ENCODE measurements at places on chromosomes 1 and 21. TPM values are rescaled to one million over a fixed set of nuclear protein-coding genes. Genes with fewer than 3 reads are reported as not detected.

- no peak for DNase-seq
These were observed 182.1 kb upstream of the ADAMTS5 start for GRCh38 chr21:27149034-27149433.

RWDD3 gene
- 22.0 TPM for total RNA-seq

C21orf58 gene
- 5.5 TPM for total RNA-seq

- peak; percentile 55 for DNase-seq
These were observed 13.7 kb downstream of the DHRS3 start for GRCh38 chr1:12604114-12604874.

DNA sequence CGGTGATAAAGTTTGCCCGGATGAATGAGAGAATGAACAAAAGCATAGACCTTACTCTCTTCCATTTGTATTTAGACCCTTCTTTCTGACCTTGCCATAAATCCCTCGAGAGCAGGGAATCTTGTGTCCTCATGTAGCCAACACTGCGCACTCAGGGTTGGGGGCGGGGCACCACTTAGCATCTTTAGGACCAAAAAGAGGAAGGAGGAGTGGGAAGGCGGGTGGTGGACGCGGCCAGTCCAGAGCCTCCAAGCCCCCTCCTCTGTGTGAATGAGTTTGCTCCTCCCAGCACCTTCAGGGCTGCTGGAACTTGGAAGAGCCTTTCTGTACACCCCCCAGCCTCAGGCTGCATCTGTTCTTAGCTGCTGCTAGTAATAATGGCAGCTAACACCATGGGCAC, 141.9 kb upstream of the TMEM51 start:
- no peak for DNase-seq

NENF gene
- 43.4 TPM for total RNA-seq

BEND5 gene
- 0.57 TPM for total RNA-seq

ELOA gene
- 33.0 TPM for total RNA-seq

GRCh38 chr1:77680173-77680572, 2.3 kb downstream of the ZZZ3 start:
- DNase-seq: no peak

APOBEC4 gene
- not detected for total RNA-seq

DNA sequence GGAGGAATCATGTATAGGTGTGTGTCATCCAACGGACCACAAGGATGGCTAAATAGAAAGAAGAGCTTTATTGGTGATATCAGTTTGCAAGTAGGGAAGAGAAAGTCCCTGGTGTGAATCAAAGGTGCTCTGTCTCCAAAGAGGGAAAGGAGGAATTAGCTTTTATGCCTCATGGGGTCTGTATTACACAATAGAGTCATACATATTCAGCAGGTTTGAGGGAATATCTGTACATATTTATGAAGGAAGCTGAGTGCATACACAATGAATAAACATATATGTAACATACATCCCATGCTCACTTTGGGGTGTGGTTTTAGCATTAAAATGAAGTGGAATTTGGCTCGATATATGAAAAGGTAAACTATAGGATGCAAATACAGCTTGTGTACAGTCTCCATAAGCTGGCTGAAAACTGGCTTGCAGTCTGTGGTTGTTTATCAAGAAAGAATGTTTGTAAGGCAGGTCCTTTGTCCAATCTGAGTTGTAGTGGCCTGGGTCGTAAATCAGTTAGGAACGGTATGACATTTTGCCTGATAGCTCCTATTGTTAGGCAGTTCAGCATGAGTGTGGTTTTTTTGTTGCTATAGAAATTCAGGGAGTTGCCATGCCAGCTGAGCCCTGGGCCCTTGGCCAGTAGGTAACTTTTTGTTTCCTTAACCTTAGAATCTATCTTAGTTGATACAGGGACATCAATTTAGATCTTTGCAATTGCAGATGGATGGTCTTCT, 198.0 kb upstream of the ZP4 start:
- DNase-seq: no peak

KAZN gene
- total RNA-seq: 12.2 TPM

GRCh38 chr1:115229016-115229415, 109.0 kb downstream of the NGF start:
- peak; percentile 32 for DNase-seq

DNA sequence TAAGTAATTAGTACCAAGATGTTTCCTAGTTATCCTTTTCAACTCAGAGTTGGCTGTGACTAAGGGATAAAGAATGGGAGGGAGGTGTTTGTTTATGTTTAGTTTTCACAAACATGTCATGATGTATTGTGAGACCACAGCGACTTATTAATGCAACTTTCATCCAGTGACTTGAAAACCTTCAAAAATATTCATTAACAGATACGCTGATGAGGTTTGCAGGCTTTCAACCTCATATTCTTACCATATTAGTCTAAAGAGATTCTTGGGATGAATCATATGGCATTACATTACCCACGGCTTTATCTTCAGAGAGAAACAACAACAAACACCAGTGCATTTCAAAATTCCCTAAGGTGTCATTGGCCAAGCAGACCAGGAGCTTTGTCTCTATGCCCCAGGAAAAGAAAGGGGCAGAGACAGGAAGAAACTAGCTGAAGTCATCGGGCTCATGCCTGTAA, 36.4 kb downstream of the PALMD start:
- DNase-seq: no peak

- peak; percentile 36 for DNase-seq
These were observed 59.8 kb downstream of the IL12RB2 start for GRCh38 chr1:67367370-67368045.

SLC44A3 gene
- 71.4 TPM for total RNA-seq

- DNase-seq: no peak
These were observed 856.6 kb downstream of the PLA2G4A start for GRCh38 chr1:187685333-187685732.

RPL11 gene
- 897 TPM for total RNA-seq

CD1E gene
- 0.24 TPM for total RNA-seq

DNA sequence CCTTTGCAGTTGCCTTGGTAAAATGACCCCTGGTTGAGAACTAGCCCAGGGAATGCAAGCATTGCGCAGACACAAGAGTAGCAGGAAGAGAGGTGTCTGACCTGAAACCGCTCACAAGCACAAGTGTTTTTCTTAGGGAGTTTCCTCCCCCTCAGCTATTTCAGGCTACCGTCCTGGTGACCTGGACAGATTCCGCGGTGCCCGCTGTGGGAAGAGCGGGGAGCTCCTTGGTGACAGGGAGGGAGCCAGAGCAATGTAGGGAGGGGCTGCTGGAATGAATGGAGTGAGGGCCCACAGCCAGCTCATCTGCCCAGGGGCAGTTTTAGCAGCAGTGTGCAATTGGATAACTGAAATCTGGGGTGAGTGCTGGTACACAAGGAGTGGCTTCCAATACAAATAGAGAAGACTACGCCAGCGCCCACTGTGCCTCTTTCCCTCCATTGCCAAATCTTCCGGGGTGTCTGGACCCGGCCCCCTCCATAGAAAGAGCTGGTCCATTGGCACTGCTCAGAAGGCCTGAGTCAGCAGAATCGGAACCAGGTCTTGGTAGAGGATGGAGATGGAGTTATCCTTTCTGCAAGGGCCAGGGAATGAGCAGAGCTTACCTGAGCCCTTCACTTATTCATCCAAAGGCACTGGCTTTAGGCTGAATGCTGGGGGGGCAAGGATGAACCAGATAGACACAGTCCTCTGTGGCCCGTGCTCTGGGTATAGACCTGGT, 82.8 kb downstream of the TRABD2B start:
- no peak for DNase-seq

PLA2G5 gene
- total RNA-seq: 1.8 TPM

GRCh38 chr21:31173881-31174555, 135.7 kb upstream of the KRTAP19-8 start:
- no peak for DNase-seq

- no peak for DNase-seq
These were observed 41.0 kb downstream of the NRIP1 start for GRCh38 chr21:15023776-15024175.

All from colonic mucosa (tissue), 4 donors.